ENCODE measurements at places on chromosomes 1 and 21. TPM values are rescaled to one million over a fixed set of nuclear protein-coding genes. Genes with fewer than 3 reads are reported as not detected.

GRCh38 chr1:41368801-41369200 lies 7.6 kb downstream of the FOXO6 start:
- no peak for DNase-seq

DNA sequence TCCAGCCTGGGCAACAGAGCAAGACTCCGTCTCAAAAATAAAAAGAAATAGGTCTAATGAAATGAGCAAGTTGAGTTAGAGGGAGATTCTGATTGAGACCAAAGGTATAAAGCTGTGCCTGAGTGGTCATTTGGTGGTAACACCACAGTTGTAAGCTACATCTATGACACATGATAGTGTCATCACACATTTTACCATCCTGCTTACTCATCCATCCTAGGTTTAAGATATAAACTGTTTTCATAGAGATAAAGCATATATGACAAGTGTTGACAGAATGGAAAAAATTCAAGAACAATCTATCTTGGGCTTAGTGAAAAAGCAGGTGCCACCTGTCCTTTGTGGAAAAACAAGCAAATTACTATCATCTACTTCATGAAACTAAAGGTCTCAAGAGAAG lies 7.1 kb upstream of the CFAP141 start:
- DNase-seq, result no peak

DNA sequence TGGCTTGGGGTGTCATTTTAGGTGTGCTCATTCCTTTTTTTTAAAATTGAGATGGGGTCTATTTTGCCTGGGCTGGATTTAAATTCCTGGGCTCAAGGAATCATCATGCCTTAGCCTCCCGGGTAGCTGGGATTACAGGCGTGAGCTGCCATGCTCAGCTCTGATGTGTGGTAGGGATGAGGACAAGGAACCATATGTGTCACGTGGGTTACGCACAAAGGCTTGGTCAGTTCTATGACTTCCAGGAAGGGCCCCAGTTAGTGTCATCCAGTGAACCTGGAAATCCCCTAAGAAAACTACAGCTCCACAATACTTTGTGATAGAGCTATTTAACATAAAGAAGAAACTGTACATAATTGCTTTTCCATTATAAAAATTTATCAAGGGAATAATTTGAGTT lies 6.7 kb upstream of the METTL25B start:
- DNase-seq, result no peak

DNA sequence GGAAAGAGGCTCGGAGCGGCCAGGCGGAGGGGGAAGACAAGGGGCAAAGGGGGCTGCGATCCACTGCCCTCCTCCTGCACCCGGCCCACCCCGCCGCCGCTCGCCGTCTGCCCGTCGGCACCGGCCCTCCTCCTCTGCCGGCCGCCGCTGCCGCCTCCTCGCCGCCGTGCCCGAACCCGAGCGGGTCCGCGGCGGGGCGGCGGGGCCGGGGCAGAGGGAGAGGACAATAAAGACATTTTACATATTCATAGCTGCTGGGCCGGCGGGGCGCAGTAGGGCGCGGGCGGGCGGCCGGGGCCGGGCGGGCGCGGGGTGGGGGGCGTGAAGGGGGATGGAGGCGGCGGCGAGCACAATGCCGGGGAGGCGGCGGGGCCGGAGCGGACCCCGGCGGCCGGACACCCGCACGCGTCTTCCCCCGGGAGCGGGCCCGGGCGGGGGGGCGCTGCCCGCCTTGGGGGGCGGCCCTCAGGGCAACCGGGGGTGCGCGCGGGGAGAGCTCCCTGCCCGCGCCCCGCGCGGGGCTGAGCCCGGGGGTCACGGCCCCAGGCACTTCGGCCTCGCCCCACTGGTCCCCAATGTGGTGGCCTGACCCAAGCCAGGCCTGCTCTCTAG lies 546 bp downstream of the POU2F1 start:
- peak; percentile 39 for DNase-seq

DNA sequence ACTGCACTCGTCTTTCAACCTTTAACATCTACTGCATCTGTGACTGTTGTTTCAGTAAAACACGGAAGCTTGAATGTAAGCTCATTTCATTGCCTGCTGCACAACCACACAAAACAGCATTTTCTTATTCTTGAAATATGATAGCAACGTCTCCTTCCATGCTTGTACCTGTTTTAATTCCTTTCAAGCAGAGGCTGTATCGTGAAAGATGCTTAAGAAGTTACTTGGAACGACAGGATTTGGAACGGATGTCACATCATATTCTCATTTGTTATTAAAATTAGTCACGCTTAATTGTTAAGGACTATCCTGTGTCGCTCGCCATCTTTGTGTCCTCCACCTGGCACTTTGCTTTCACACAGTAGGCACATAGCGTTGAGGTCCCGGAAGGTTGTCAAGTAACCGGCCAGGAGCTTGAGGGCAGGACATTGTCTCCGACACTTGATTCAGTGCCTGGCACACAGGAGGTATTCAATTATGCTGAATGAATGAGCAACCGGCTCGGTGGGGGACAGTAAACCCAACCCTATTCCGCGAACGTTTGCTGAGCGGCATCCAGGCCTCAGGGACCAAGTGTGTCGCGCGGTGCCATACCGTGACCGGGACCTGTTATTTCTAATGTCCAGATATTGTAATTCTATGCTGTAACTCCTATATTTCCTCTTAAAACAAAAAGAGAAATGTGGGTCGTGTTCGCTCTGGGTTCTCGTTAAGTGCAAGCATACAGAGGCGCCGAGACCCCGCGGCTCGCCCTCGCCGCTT lies 499 bp upstream of the SH3GLB1 start:
- DNase-seq, result peak; percentile 66

DNA sequence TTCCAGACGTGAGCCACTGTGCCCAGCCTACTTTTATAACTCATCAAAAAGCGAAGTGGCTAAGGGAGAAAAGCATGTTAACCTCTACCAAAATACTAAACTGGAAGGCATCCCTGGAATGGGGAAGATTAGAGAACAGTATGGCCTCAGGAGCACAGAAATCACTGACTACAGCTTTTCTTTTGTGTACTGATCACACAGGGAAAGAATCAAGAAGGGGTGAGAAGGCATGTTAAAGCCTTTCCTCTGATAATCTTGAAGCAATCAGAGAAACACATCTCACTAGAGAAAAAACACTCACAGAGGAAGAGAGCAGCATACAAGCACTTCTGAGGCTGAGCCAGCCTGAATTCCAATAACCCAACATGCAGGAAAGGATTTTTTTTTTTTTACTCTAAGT lies 10.7 kb downstream of the PCAT6 start:
- no peak for DNase-seq

- peak; percentile 5 for DNase-seq
These were observed 103.2 kb downstream of the BEND5 start for GRCh38 chr1:48673332-48674105.

- DNase-seq, result peak; percentile 81
These were observed 475.6 kb downstream of the LTN1 start for GRCh38 chr21:28516991-28517592.

The OR2AK2 gene
- not detected for total RNA-seq

The SIK1 gene
- 23.8 TPM for total RNA-seq

DNA sequence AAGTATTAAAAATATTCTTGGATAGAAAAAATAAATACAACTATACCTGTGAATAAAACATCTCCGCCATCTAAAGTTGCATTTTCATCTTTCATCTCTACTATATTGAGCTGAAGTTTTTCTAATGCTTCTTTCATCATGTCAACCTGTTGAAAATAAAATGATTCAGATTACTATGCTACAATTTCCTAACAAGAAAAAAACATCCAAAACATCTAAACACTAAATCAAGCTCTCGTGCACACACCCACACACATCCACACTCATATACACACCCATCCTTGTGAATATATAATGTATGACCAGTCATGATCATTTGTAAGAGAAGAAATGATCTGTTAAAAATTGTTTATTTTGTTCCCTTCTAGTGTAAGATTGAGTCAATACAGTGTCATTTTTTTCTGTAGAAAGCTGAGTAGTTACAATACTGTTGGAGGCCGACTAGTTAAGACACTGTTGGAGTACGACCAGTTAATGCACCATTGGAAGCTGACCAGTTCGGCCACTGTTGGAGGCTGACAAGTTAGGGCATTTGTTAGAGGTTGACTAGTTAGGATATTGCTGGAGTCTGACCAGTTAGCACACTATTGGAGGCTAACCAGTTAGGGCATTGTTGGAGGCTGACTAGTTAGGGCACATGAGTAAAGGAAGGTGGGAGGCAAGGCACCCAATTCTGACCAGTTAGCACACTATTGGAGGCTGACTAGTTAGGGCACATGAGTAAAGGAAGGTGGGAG lies 82.4 kb upstream of the BCL10 start:
- no peak for DNase-seq

GRCh38 chr1:22292011-22292788 lies 149.3 kb upstream of the WNT4 start:
- DNase-seq, result no peak

DNA sequence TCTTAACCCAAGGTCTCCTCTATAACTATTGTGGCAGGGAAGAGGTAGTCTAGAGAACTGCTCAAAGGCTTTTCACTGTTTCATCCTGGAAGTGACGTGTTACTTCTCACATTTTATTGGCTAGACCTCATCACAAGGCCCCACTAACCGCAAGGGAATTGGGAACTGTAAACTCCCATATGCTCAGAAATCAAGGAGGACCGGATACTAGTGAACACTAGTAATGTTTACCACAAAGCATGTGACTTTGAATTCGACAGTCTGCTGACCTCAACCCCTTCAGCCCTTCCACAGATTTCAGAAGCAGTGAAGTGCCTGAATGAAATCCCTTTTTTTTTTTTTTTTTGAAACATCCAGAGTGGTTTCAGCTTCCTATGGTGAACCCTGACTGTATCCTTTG lies 3.4 kb upstream of the EEIG2 start:
- DNase-seq, result no peak

GRCh38 chr21:42460391-42461184 lies 35.4 kb downstream of the RSPH1 start:
- DNase-seq, result peak; percentile 68

- DNase-seq, result no peak
These were observed 63.9 kb downstream of the USP25 start for GRCh38 chr21:15793550-15794235.

The PPIAL4G gene
- total RNA-seq, result 0.07 TPM

GRCh38 chr21:25563361-25564116 lies 43.7 kb downstream of the MRPL39 start:
- DNase-seq, result peak; percentile 81

DNA sequence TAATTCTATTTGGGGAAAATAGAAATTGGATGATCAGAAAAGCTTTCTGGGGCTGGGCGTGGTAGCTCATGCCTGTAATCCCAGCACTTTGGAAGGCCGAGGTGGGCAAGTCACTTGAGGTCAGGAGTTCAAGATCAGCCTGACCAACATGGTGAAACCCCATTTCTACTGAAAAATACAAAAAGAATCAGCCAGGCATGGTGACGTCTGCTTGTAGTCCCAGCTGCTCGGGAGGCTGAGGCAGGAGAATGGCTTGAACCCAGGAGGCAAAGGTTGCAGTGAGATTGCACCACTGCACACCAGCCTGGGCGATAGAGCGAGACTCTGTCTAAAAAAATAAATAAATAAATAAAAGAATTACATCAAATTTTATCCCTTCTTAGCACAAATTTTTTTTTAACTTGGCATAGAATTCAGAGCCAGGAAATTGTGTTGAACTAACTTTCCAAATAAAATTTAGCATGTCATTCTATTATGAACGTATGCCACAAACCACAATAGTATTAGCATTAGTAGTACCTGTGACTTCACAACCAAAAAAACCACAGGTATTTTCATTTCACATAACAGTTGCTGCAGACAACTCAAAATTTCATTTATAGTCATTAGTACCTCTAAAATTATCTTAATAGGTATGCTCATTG lies 4.5 kb upstream of the ANKRD13C start:
- DNase-seq, result no peak

DNA sequence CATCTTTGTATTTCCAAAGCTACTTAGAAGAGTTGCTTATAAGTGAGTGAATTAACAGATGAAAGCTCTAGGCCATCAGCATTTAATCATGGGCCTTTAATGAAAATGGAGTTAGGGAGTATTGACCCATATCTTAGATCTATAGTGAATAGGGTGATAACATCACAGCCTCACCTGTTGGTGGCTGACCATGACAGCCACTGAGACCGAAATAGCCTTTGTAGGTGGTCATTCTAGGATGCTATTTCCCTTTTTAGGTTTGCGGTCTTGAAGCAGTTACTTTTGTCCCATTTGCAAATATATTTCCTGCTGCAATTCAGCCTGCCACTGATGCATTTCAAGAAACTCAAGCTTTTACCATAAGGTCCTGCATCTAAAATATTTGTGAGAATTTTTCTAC lies 410.1 kb upstream of the LYPLAL1 start:
- no peak for DNase-seq

DNA sequence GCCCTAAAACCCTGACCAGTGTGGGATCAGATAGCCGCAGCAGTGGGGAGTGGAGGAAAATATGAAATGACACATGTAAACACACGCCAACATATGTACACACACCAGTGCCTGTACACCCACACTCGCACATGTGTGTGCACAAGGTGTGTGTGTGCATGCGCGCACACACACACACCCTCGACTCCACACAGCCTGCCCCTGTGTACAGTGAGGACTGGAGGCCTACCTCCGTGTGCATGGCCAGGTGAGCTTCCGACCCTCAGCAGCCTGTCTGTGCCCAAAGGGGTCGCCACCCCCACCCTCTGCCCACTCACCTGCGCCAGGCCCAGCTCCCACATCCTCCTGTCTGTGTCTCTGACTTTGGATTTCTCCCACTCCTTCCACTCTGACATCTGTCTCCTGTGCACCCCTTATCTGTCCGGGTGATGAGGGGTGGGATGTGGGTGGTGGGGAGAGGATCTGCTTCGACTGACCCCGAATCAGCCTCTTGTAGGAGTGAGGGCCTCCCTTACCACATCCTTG lies 31.7 kb downstream of the CITED4 start:
- DNase-seq, result no peak

The ACOT11 gene
- 1.1 TPM for total RNA-seq

- no peak for DNase-seq
These were observed 89.7 kb upstream of the VAMP3 start for GRCh38 chr1:7681401-7681800.

DNA sequence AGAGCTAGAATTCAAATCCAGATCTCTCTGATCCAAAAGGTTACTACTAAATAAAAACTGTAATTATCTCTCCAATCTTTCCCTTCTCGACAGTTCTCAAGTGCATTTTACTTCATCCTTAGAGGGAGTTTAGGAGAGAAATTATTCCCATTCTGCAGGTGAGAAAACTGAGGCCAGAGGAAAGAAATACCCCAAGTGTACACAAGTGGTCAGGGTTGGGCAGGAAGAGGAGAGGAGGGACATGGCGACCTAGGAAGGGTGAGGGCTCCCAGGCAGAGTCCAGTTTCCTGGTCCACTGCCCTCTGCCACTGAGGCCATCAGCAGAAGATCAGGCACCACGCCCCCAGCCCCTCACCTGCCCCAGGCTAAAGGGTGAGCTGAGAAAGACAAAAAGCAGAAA lies 127.1 kb upstream of the RUNX3 start:
- no peak for DNase-seq

The FAM110D gene
- total RNA-seq, result not detected

The FAM177B gene
- total RNA-seq, result not detected
